ENCODE measurements at places on chromosomes 5 and 9.

- DNase-seq, result no peak
Measured at GRCh38 chr9:112078432-112078831, 96.7 kb downstream of the SUSD1 start.

DNA sequence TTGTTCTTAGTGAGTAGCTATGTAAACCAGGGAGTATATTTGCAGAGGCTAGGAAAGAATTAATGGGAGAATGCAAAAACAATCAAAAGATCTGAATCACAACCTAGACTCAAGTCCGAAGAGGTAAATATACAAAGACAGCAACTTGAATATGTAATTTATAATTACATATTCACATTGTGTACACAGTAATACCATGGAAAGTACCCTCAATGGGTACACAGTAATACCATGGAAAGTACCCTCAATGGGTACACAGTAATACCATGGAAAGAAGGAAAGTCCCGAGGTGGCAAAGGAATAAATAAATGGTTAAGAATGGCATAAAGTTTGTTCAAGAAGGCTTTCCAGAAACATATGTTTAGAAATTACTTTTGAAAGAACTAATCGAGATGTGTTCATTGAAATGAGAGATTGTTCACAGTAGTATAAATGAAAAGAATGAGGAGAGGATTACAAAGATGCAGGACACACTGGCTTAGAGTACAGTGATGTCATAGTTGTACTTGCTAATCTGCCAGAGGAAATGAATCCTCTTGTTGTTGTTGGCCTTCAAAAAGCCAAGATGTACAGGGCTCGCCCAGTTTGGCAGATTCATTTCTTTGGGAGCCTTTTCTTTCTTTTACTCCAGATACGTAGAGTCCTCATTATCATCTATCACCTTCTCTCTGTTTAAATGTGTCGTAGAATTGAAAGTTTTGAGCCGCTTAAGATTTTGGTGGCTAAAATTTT lies 116.0 kb downstream of the UNC13B start:
- no peak for DNase-seq

GRCh38 chr5:147965715-147966114 lies 59.4 kb upstream of the C5orf46 start:
- no peak for DNase-seq

DNA sequence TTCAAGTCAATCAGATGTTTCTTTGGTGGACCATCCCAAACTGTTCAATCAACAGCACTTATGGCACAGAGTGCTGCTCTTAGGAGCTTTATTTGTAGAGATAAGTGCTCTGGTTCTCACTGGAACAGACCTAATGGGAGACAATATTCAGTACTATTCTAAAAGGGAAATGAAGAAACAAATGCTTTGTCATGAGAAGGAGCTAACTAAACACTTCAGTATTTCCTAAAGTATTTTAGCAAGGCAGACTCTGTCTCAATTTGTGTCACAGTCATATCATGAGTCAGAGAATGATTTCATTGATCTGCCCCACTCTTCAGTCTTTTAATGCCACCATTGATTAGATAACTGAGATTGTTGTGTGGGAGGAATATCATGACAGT lies 175.3 kb downstream of the SLF1 start:
- DNase-seq, result no peak

DNA sequence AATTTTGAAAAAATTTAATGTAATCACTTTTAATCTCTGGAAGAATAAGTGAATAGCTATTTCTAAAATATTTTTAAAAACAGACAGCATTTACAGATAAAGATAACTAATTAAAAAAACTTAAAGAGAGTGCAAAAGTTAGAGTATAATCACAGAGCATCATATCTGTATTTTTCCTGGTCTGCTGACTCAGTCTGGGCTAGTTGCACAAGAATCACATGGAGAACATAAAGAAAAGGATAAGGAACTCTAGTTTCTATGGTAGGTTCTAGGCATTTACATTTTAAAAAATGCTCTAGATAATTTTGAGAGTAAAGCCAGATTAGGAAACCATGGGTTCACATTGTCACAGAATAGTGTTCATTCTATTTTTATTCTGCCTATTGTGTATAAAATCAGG lies 347.4 kb downstream of the PSAT1 start:
- no peak for DNase-seq

- peak; percentile 31 for DNase-seq
Measured at GRCh38 chr9:27303219-27303618, 6.3 kb upstream of the EQTN start.

DNA sequence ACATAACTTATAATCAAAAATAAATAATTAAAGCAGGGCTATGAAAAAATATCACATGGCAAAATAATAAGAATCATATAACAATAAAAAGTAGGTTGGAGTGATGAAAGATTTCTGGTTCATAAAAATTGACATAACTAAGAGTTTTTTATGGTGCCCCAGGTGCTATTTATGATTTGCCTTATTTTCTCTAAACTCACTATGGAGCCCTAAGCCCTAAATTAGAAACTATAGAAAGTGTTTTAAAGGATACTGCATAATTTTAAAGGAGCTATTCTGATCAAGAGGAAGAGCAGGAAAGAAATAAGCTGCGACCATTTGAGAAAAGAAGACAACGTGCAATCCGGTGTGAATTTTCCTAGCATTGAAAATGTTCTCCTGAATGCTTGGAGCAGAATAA lies 635.0 kb upstream of the DMAC1 start:
- no peak for DNase-seq

DNA sequence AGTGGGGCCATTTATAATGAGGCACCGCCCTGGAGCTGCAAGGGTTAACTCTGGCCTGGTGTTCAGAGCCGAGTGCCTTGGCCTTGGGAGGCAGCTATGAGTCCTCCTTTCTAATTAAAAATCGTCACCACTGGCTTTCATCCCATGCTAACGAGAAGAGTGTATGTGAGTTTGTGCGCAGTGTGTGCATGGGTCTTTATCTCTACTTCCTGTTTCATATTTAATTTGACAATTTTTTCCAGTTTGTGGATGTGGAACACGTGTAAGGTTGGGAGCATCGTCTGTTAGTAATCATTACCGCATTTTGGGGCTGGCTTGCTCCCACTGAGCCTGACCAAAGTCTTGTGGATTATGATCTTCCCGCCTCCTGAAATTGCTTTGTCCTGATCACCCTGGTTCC lies 76.4 kb downstream of the NDFIP1 start:
- peak; percentile 50 for DNase-seq

DNA sequence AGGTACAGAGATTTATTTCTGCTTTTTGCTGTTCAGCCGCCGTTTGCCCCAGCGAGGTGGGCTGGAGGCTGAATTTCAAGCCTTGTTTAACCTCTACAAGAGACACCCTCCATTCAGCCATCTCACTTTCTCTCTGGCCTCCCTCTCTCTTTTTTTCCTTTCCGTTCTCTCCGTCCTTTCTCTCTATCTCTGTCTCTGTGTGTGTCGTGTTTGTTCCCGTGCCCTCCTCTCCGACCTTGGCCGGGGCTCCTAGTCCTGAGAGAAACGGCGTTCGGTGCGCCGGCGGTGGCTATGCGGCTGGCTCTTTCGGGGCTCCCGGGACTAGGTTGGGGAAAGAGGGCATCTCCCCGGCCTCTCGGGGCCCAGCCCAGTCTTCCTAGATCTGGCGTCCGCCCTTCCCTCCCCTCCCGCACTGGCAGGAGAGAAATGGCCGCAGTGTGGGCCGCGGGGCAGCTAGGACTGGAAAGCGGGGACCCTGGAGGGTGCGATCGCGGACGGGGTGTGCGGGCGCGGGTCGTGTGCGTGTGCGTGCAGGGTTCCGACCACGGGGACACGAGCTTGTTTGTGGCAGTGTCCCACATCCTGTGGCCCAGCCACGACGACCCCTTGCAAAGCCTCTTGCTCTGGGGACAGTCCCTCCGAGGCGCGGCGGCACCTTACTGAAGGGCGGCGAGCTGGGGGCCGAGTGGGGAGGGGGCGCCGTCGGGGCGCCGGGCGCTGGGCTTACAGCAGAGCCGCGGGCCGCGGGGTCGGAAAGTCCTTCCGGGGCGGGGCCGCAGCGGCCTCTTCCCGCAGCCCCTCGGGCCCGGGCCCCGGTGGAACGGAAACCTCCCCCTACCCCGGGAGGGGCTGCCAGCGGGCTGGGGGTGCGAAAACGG lies 5.7 kb downstream of the LHX2 start:
- peak; percentile 51 for DNase-seq

GRCh38 chr5:35926389-35927051 lies 11.9 kb downstream of the CAPSL start:
- peak; percentile 63 for DNase-seq

DNA sequence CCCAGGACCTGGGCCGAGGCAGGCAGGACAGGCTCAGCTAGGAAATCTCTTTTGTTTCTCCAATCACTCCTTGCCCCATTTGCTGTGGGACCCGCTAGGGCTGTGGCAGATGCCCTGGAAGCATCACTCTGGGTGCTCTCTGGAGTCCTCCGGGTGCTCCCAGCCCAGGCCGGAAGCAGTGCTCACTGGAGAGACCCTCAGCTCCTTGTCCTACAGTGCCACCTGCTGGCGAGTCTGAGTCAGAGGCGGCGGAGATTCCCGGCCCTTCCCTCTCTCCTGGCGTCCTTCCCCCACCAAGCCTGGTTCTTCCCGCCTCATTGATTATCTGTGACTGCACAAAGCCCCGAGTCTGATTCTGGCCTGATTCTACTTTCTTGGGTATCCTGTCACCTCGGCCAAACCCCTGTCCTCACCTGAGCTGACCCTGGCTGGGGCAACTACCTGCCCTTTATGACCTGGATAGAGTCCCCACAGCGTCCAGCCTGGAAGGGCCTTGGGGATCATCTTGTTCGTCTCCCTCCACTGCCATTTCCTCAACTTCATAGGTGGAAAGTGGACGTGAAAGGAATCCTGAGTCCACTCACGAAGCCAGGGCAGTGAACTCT lies 7.3 kb upstream of the BARHL1 start:
- DNase-seq, result peak; percentile 93

DNA sequence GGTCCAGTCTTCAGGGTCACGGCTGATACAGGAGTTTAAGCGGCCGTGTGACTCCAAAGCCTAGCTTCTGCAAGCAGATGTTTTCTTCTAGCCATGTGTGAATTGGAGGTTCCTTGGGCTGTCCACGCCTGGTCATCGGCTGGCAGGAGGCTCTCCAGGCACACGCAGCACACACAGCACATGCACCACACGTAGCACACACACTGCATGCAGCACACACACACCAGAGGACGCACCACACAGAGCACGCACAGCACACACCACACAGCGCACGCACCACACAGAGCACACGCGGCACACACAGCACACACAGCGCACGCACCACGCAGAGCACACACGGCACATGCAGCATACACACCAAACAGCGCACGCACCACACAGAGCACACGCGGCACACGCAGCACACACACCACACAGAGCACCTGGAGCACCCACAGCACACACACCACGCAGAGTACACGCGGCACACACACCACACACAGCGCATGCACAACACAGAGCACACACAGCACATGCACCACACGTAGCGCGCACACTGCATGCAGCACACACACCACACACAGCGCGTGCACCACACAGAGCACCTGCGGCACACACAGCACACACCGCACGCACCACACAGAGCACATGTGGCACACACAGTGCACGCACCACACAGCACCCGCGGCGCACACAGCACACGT lies 234.3 kb downstream of the FANCC start:
- no peak for DNase-seq

DNA sequence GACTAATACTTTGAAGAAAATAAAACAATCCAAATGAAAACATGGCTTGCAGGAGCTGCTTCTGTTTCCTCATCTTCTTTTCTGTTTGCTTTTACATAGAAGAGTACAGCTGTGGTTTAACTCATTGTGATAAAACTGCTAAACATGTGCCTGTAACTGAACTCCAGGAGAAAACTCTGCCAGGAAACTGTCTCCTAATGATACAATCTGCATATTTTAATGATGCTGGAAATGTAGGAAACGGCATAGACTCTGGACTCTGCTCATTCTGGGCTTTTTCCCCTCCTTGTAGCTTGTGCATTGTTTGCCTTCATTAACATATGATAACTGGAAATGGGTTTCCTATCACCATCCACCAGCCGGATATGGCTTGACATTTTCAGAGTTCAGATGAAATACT lies 813.3 kb upstream of the WWC1 start:
- DNase-seq, result no peak

GRCh38 chr5:159987031-159987674 lies 21.8 kb upstream of the TTC1 start:
- peak; percentile 81 for DNase-seq

GRCh38 chr9:70256123-70256551 lies 2.6 kb upstream of the SMC5 start:
- no peak for DNase-seq

DNA sequence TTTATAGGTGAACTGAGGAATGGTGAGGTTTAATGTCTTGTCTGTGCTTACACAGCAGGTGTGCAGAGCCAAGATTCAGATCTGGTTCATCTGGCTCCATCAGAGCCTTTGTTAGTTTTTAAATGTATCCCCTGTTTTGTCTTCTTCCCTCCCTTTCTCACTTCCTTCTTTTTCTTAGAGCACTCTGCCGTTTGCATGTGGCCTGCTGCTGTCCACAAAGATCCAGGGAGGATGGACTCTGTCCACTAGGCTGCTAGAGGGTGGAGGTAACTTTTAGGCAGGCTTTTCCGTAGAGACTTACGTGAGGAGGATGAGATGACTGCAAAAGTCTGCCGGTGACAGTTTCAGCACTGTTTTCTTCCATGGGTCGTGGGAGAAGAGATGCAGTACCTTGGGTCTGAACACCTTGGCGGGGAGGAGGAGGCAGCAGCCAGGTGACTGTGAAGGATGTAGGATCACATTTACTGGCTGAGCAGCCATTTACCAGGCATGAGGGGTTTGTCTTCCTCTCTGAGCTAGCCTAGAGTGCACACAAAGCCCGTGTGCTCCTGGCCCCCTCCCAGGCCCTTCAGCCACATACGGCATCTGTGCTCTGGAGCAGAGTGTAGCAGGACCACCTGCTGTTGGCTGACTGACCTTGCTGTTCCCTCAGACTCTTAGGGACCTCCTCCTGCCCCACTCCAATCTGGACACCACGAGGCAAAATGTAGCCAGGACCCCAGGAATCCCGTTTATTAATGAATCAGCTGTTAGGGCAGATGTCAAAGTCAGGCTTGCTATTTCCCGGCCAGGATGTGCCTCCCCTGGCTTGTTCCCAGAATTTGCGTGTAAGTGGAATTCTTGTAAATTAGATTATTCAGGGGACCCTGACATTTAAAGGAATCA lies 1.8 kb downstream of the NTMT1 start:
- no peak for DNase-seq

DNA sequence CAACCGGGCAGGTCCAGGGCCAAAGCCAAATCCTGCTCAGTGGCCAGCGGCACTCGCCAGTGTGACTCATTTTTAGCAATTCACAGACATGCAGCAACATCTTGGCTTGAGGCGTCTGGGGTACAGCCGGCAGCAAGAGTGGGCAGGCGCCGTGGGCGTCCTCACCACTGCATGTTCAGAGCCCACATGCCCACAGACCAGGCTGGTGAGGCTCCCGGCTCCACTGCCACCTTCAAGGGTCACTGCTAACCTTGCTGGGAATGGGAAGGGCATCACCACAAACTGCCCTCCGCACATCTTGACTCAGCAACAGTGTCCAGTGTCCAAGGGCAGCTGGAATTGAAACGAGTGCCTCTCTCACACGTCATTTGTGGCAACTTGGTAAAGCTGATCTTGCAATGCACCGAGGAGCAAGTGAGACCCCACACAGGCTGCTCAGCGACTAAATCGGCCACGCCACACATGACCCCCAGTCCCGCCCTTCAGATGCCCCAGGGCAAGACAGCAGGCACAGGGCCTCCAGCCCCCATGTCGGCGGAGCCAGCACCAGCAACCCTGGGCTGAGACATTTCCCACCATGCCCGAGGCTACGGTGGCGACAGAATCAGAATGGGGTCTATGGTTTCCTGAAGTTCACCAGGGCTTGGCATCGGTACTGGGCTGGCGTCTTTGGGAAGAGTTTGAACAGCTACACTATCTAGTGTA lies 140.3 kb downstream of the ROR2 start:
- DNase-seq, result no peak

GRCh38 chr9:77744841-77745430 lies 96.8 kb upstream of the GNA14 start:
- DNase-seq, result no peak

GRCh38 chr5:137858223-137858916 lies 9.3 kb upstream of the MYOT start:
- DNase-seq, result no peak

All from SK-N-SH (cell line).